ENCODE measurements at places on chromosomes 3 and 15.

GRCh38 chr15:64490598-64491259 lies 30.4 kb downstream of the ZNF609 start:
- no peak for DNase-seq

DNA sequence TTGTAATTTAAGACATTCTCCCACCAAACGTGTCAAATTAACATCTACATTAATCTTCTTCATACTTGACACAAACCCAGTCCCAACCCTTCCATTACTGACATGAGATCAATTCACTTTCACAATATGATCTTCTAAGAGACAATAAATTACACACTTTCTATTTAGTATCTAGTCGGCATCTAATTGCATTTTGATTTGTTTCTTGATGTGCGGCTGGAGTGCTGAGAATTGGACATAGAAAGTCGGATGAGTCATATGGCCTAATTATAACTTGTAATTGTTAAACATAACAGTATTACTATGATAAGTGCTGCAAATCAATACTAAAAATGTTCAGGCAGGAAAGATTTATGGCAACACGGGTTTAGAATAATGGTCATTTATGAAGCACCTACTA lies 78.4 kb upstream of the RORA start:
- no peak for DNase-seq

DNA sequence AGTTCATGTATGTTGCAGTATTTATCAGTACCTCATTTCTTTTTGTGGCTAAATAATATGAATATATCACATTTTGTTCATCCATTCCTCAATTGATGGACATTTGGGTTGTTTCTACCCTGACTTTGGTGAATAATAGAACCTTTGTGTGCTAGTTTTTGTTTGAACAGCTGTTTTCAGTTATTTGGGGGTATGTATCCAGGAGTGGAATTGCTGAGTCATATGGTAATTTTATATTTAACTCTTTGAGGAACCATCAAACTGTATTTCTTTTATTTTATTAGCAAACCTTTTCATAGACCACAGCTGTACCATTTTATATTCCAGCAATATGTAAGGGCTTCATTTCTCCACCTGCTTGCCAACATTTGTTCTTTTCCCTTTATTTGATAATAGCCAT lies 38.4 kb upstream of the RBM5 start:
- no peak for DNase-seq

- no peak for DNase-seq
Observed at GRCh38 chr15:63077952-63078351, 35.4 kb downstream of the TPM1 start.

GRCh38 chr3:161265916-161266571 lies 44.9 kb downstream of the NMD3 start:
- no peak for DNase-seq

DNA sequence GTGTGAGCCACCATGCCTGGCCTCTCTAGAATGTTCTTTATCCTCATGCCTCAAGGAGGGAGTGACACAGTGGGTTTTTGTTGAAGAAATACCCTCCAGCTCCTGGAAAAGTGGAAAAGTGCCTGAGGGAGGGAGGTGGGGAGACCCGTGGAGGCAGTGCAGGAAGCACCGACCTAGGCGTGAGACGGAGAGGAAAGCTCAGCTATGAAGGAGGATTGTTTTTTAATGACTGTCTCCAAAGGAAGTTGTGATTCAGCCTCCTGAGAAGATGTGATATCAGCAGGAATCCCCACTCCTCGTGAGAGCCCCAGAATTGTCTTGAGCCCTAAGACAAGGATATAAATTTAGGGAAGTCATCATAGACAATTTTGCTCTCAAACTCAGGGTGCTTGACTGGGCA lies 21.7 kb downstream of the RPLP1 start:
- no peak for DNase-seq

GRCh38 chr15:87502173-87502572 lies 754.4 kb downstream of the NTRK3 start:
- DNase-seq = no peak

DNA sequence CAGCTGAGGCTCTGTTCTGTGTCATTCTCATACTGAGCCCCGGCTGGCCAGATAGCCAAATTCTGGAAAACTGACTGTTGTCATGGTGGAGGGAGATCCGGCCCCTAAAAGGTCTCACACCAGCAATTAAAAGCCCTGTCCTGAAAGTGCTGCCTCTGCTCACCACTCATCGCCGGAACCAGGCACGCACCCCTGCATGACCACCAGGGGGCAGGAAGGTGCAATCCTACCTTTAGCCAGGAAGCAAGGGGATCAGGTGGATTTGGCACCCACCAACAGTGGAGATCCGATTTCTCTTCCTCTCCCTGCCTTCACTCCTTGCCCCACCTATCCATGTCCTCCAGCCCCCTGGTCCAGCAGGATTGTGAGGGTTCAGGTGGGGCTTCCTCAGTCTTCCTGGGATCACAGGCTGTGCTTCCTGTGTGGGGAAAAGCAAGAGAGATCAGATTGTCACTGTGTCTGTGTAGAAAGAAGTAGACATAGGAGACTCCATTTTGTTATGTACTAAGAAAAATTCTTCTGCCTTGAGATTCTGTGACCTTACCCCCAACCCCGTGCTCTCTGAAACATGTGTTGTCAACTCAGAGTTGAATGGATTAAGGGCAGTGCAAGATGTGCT lies 16.1 kb upstream of the CACNA2D2 start:
- DNase-seq = peak; percentile 15

DNA sequence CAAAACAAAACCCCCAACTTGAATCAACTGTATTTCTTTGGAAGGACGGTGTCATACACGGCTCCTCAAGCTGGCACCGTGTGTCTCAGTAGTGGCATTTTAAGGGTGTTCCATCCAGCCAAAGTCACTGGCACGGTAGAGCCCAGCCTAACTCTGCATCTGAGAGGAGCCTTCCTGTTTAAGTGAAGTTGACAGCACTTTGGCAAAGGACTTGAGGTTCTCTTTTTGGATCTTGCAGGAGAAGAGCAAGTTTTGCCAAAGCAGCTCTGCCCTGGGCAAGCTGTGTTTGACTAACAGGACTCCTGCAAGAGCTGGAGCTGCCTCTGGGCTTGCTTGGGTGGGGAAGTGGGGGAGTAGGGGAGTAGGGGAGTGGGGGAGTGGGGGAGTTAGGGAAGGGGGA lies 109.6 kb upstream of the FEZF2 start:
- no peak for DNase-seq

DNA sequence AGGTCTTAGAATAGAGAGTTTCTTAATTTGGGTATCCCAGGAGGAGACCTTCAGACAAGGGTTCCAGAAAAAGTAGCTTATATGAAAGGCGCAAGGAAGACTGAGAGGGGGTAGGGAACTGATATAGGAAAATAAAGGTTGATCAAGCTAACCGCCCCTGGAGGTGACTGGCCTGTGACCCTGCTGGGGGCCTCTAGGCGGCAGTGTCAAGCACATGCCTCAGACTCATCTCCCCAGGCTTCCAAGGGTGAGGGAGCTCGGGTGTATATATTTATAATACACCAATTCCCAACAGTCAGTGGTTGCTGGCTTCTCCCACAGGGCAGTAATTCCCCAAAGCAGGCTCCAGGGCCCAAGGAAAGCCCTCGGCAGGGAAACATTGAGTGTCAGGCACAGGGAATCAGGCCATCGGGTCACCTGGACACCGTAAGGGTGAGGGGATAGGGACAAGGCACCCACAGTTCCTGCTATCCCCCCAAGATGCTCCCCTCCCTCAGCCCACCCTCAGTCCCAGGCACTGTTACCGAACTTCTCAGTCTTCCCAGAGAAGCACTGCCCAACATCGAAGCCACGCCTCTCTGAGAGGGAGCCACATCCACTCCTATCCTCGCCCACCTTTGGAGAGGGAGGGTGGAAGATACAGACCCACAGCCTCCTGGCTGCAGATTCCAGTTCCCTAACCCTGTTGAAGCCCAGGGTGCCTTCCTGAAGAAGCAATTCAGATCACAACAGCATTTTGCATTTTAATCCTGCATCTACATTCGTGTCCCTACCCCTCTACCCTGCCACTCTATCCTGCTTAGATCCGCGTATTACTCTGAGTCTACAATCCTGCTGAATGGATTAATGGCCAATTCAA lies 19.5 kb upstream of the CAV3 start:
- no peak for DNase-seq

DNA sequence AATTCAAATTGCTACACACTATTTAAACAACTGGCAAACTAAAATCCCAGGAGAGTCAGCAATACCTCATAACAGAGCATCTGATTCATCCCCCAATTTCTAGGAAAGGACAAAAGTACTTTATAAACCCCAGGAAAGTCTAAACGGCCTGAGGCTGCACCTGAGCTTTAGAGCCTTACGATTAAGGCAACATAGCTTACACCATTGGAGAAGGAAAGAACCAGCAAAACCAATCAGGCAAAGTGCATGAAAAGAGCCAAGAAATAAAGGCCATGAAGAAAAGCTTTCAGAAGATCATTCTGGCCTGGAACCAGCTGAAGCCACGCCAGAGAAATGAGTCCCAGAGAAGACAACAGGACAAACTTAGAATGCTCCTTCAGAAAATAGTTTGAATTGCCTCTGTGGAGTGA lies 48.1 kb downstream of the PTPN9 start:
- DNase-seq = no peak

- DNase-seq = no peak
Observed at GRCh38 chr15:74314795-74315438, 52.5 kb downstream of the CYP11A1 start.

DNA sequence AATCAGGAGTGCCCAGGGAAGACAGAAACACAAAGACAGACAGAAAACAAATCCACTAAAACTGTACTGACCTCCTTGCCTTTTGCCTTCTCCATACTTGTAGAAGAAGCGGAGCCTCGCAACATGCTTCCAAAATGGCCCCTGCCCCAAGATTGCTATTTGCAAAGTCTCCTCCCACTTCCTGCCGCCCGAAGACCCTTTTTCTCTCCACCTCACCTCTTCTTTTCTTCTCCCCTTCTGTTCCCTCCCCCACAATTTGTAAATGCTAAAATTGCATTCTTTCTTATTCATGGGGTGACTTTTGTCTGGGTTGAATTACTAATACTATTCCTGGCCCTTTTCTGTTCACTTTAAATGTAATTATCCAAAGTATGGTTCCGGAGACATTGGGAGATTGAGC lies at the start of gene DPPA4:
Gene DPPA4 (minus strand): TSS at position 154 of the 400 bp plus-strand sequence. CDS start 29 bp downstream, at position 125.
- DNase-seq = no peak

- DNase-seq = no peak
Observed at GRCh38 chr15:80870893-80871292, 91.7 kb downstream of the CEMIP start.

- no peak for DNase-seq
Observed at GRCh38 chr15:57035664-57036063, 117.2 kb downstream of the TCF12 start.

- no peak for DNase-seq
Observed at GRCh38 chr3:129614435-129614834, 8.0 kb upstream of the PLXND1 start.

- DNase-seq = no peak
Observed at GRCh38 chr3:98875535-98875934, 26.0 kb downstream of the DCBLD2 start.

- no peak for DNase-seq
Observed at GRCh38 chr15:99606646-99607045, 40.9 kb downstream of the MEF2A start.

Data from retinal pigment epithelial cell (primary cell).